ENCODE measurements at places on chromosomes 16 and 17. TPM values are rescaled to one million over a fixed set of nuclear protein-coding genes. Genes with fewer than 3 reads are reported as not detected.

The MT1F gene
- 142 TPM for total RNA-seq

The TMEM100 gene
- 4.8 TPM for total RNA-seq

GRCh38 chr16:67169011-67169451, 1.3 kb upstream of the NOL3 start:
- H3K4me1 ChIP-seq: peaks cover 30% of the 10 kb centered on the region
- no peak overlapping the region for H3K27ac ChIP-seq

- no peaks in the 10 kb centered on the region for H3K27me3 ChIP-seq
- H3K27ac ChIP-seq: no peak overlapping the region
- H3K4me1 ChIP-seq: no peaks in the 10 kb centered on the region
- no peak for DNase-seq
- no peak overlapping the region for H3K4me3 ChIP-seq
- no peaks in the 10 kb centered on the region for H3K36me3 ChIP-seq
Observed at GRCh38 chr16:52928955-52929354, 123.7 kb downstream of the CHD9NB start.

DNA sequence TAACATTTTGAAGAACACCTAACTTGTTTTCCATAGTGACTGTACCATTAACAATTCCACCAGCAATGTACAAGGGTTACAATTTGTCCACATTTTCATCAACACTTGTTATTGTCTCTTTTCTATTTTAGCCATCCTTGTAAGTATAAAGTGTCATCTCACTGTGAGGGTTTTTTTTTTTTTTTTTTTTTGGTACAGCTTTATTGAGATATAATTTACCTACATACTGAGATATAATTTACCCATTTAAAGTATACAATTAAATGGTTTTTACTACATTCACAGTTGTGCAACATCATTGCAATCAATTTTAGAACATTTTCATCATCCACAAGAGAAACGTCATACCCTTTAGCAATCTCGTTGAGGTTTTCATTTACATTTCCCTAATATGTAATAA, 17.9 kb upstream of the TMIGD1 start:
- H3K27me3 ChIP-seq: no peaks in the 10 kb centered on the region
- H3K4me1 ChIP-seq: no peaks in the 10 kb centered on the region
- no peak for DNase-seq
- H3K4me3 ChIP-seq: no peak overlapping the region
- no peak overlapping the region for H3K27ac ChIP-seq
- no peaks in the 10 kb centered on the region for H3K36me3 ChIP-seq

GRCh38 chr16:29910819-29911675, 10.8 kb downstream of the ASPHD1 start:
- H3K4me3 ChIP-seq: no peak overlapping the region
- no peaks in the 10 kb centered on the region for H3K4me1 ChIP-seq
- H3K36me3 ChIP-seq: no peaks in the 10 kb centered on the region

- no peak for DNase-seq
- H3K36me3 ChIP-seq: no peaks in the 10 kb centered on the region
- no peak overlapping the region for H3K27ac ChIP-seq
- no peaks in the 10 kb centered on the region for H3K4me1 ChIP-seq
- no peak overlapping the region for H3K4me3 ChIP-seq
- no peaks in the 10 kb centered on the region for H3K27me3 ChIP-seq
Observed at GRCh38 chr16:85698935-85699558, 10.3 kb upstream of the GINS2 start.

GRCh38 chr17:411421-412120, 59.0 kb upstream of the RPH3AL start:
- peaks cover 21% of the 10 kb centered on the region for H3K4me1 ChIP-seq
- H3K27me3 ChIP-seq: no peaks in the 10 kb centered on the region
- H3K27ac ChIP-seq: peak overlapping the region; percentile 19
- DNase-seq: no peak
- no peaks in the 10 kb centered on the region for H3K36me3 ChIP-seq

DNA sequence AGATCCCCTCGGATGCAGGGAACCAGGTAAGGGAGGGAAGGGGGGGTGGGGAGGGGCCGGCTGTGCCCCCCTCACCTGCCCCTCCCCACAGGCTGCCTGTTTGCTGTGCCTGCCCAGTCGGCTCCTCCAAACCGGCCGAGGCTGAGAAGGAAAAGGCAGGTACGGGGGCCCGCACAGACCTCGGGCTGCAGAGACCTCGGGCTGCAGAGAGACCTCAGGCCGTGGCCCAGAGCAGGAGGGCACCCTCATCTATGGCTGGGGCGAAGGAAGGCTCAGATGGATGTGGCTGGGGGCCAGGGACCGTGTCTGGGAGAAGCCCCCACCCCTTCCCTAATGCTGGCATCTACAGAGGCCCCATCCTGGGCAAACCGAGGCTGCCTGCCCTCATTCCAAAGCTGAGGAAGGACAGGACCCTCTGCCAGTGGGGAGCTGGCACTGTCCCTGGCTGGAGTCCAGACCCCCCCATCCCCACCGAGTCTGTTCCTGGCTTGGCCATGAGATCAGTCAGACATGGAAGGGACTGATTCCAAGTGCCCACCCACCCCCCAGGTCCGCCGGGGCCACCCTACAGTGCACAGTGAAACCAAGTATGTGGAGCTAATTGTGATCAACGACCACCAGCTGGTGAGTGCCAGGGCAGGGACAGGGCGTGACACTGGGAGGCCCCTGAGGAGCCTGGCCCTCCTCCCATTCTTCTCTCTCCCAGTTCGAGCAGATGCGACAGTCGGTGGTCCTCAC, 13.7 kb downstream of the ADAM11 start:
- no peak overlapping the region for H3K27ac ChIP-seq
- H3K4me3 ChIP-seq: no peak overlapping the region
- peaks cover 18% of the 10 kb centered on the region for H3K4me1 ChIP-seq
- peaks cover 5% of the 10 kb centered on the region for H3K27me3 ChIP-seq
- H3K36me3 ChIP-seq: no peaks in the 10 kb centered on the region

DNA sequence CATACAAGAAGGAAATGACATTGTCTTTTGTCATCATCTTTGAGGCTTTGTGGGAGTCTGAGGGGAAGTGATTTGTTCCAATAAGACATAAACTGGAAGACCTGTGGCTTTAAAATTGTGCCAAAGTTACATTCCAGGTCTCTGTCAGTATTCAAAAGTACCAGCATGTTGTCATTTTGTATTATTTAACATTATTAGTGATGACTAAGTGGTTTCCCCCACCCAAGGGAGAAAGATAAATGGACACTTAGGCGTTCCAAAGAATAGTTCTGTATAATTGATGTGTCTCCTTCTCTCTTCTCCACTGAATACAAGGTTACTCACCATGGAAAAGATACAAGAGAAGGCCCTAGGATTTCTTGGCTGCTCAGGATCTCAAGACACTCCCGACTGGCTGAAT, 3.8 kb downstream of the CFAP97D1 start:
- H3K27ac ChIP-seq: no peak overlapping the region
- H3K4me3 ChIP-seq: no peak overlapping the region
- H3K36me3 ChIP-seq: no peaks in the 10 kb centered on the region
- H3K4me1 ChIP-seq: peaks cover 8% of the 10 kb centered on the region
